NCI-H1417 (cell line): ENCODE measurements at places on chromosomes 1 and 21.
A peak's percentile ranks its signal among the peaks of the same experiment; 100 is the strongest.

GRCh38 chr1:107750364-107750959 is 214.5 kb downstream of the VAV3 start:
- peak; percentile 73 for DNase-seq

- no peak for DNase-seq
Measured at GRCh38 chr1:109884242-109884891, 26.3 kb upstream of the CSF1 start.

DNA sequence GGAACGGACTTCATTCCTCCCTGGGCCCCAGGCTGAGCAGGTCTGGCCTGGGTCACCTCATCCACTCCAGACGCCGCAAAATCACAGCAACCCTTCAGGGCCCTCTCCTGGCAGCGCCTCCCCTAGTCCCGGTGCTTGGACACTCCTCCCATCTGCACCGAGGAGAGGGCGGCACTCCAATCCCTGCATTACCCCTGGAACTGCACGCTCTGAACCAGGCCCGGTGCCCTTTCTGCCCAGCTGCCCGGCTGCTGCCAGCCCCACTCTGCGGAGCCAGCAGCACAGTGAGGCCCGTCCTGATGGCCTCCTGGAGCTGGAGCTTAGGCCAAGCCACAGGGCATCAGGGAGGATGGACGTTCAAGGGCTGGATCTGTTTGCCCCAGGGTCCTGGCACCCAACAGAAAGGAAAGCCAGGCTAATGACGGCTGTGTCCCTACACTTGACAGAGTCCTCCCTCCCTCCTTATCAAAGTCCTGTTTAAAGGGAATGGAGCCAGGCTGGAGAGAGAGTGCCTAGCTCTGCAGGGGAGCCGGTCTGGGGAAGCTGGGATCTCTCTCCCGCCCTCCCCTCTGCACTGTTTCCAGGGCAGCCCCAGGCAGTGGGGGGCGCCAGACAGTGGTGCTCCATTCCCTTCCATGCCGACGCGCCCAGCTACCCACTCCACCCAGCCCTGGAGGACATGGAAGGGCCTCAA is 12.7 kb downstream of the COL6A2 start:
- no peak for DNase-seq

DNA sequence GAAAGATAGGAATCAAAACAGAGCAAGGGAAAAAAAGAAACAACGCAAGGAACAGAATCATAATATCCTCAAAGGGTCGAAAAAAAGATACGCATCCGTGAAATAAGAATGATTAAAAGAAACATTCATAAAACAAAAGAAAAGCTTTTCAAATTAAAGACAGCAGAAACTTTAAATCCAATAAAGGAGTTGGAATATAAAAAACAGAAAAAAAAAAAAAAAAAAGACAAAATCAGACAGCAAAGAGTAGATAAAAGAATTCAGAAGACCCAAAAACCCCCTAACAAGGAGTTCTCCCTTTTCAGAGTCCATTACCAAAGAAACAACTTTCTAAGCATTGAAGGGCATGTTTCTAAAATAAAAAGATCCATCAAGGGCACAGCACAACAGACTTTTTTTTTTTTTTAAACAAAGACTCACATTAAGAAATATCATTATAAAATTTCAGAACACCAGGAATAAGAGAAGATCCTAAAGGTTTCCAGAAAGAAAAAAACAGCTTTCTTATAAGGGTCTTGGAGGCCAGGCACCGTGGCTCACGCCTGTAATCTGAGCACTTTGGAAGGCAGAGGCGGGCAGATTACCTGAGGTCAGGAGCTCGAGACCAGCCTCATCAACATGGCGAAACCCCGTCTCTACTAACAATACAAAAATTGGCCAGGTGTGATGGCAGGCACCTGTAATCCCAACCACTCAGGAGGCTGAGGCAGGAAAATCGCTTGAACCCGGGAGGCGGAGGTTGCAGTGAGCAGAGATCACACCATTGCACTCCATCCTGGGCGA is 44.7 kb downstream of the ENAH start:
- DNase-seq, result no peak

DNA sequence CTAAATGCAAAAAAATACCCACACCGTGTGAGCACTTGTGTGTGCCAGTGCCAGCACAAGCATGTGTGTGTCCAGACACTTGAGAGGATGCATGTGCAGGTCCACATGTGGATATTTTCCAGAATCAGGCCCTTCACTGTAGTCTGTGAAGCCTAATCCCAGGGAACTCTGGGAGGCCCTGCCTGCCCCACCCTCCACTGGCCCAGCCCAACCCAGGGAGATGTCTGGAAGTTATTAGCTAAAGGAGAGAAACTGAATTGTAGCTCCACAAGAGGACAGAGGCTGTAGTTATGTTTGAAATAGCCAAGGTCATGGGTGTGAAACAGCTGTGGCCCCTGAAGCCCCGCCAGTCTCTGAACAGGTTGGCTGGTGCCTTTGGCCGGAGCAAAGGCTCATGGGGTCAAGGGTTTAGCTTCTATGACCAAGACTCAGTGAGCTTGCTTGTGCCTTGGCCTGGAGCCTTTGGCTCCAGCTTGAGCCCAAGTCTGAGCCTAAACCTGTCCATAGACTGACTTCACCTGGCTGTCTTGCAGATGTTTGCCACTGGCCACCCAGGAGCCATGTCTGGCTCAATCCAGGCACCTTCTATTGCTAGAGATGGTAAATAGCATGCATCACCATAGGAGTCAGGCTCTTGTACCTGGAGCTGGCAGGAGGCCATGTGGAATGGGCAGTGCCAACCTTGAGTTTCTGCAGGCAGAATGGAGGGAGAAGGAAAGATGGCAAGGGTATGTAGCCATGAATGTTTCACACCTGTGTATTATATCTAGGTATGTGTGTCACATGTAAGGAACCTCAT is 69.9 kb downstream of the TMEM53 start:
- DNase-seq, result no peak

- peak; percentile 90 for DNase-seq
Measured at GRCh38 chr1:50976890-50977574, 7.0 kb downstream of the CDKN2C start.

DNA sequence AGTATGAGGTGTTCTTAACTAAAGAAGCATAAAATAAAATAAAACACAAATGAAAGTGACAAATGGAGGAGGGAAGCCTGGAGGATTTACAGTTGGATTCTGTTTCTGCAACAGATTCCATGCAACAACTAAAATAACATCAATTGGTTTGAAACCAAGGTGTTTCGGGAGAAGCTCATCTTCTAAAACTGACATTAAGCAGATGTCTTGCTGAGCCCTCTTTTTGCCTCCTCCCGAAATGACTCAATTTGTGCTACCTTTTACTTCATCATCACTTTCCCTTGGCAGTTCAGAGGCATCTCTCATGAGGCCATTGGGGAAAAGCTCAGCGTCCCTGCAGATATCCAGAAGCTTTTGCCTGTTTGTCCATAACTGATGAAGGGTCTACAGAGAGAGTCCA is 121.6 kb upstream of the ADAR start:
- DNase-seq, result no peak

- no peak for DNase-seq
Measured at GRCh38 chr1:997713-997992, 2.2 kb downstream of the HES4 start.

DNA sequence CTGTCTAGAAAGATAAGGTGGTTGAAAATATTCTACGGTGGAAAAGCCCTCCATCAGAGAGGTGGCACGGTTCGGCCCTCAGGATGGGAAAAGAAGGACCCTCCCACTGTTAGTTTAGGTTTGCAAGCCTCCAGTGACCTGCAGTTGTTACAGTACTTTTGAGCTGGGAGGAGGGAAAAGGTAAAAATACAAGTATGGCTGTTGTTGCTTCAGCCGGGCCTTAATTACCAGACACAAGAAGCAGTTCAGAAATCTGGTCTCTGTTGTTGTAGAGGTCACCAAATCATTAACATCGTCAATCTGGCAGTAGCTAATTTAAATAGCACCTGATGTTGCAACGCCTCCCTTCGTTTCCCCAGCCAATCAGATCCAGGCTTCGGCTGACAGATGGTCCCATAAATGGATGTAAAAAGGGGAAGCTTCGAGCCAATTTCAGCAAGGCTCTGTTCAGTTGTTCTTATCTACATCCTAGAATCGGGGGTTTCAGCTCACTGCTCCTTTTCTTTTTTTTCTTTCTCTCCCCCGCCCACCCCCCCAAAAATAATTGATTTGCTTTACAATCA is at the start of gene ELAVL4:
Gene ELAVL4, plus strand, starts transcription at position 424 of the 563 bp plus-strand sequence. CDS start 270 bp downstream, outside the sequence.
- peak; percentile 43 for DNase-seq

- DNase-seq, result no peak
Measured at GRCh38 chr1:55095095-55095494, 55.7 kb downstream of the PCSK9 start.

DNA sequence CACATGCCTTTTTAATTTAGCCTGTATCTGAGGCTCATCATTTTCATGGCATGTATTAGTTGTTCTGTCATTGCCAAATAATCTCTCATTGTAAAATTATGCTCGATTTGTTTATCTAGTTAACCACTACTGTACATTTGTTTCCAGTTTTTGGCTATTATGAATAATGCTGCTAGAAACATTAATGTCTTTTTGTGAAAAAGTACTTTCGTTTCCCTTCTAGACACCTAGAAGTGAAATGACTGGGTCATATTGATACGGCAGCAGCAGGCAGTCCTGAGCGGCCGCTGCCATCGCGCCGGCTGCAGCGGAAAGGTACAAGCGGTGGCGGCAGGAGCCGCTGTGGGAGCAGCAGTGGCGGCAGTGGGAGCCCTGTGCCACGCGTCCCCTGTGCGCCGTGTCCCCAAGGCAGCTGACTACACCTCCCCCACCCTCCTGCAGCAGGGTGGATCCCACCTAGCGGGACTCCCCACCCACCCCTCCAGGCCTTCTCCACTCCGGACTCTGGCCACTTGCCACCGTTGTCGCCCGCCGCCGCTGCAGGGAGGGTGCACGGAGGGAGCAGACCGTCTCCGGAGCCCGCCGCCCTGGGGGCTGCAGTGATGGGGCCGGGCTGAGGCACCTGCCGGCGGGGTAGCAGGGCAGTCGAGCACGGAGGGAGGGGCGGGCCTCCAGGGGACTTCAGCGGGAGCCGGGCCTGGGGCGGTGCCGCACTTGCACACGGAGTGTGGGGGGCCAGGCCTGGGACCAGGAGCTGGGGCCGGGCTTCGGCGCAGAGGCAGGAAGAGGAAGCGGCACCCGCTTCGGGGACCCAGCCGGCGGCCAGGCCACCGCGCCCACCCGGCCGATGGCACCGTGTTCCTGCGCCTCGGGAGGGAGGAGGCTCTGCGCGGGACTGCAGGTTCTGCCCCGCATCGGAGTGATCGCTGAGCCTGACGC is 66.8 kb upstream of the RGS7 start:
- DNase-seq, result peak; percentile 82

DNA sequence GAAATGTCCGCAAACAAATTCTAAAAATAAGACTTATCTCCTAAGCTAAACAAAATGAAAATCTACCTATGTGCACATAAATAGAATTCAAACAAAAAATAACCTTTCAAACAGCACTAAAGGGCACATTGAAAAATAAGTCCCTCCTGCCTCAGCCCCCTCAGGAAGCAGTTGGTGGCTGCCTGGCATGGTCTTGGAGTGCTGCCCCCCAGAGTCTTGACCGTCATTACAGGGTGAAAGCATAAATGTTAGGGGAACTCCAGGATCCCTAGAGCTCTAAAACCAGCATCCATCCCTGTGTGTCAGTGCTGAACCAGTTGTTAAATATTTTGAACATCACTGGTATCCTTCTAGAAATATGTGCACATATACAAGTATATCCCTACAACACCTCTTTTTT is 6.5 kb upstream of the NPL start:
- peak; percentile 49 for DNase-seq

DNA sequence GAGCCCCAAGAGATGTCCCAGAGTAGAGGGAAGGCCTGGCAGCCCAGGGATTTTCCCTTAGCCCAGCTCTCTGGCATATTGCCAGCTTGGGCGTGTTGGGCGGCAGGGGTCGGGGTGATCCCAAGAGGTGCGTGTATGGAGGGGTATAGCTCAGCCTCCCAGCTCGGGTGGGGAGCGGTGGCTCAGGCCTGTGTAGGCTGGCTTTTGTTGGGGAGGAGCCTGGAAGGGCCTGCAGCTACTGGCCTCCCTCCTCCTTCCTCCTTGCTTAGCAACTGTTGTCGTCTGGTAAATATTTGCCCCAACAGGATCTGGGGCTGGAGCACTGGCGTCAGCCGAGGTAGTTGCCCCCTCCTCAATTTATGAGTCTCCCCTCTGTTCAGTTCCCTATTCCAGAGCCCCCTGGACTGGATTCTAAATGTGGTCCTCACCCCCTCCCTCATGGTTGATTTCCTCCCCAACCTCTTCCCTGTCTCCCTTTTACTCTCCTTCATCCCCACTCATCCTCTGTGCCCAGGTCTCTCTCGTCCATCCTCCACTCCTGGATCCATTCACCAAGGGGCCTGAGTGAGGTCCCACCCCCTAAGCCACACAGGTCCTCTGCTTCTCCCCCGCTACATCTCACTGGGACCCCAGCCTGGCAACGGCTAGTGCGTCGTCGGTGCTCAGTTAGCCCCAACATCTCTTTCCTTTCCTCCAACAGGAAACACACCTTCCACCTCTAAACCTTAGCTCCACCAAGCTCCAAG is 10.3 kb upstream of the LMNA start:
- peak; percentile 55 for DNase-seq

GRCh38 chr1:3626025-3626424 is 1.2 kb downstream of the TPRG1L start:
- DNase-seq, result no peak
